Stomach (tissue), 19 donors: ENCODE measurements at places on chromosomes 12 and 14. TPM values are rescaled to one million over a fixed set of nuclear protein-coding genes. Genes with fewer than 3 reads are reported as not detected.

DNA sequence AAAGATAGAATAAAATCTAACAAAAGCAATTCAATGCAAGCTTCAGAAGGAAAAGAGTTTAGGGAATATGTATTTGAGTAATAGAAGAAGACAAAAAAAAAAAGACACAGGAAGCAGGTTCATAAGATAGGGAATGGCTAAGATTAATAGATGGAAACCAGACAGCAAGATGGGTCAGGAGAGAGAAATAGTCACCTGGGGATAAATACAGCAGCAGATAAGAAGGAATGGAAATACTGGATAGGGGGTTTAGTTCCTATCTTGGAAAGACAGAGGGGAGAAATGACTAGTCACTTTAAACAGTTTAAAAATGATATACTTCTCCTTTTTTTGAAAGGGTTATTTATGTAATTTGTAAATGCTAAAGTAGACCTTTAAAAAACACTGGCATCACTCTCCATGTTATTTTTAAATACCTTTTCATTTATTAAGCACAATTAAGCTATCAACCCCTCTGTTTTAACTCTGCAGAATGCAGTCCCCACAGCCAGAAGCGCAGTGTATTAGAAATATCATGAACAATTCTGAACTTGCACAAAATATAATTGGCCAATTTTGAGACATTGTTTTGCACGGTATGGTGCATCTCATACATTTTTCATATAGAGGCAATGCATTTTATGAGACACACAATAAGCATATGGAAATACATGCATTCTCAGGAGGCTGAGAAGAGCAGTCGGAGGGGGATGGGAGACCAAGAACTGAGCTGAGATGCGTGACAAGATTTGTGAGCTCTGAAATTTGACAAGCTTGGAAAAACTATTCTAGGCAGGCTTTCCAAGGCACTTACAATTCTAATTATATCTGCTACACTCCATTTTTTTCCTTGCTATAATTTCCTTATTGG lies 303.4 kb upstream of the PRICKLE1 start:
- H3K27ac ChIP-seq, result no peak overlapping the region
- H3K4me3 ChIP-seq, result no peak overlapping the region
- H3K27me3 ChIP-seq, result no peaks in the 10 kb centered on the region
- H3K36me3 ChIP-seq, result no peaks in the 10 kb centered on the region

GRCh38 chr12:57119294-57120085 lies 8.3 kb upstream of the STAT6 start:
- H3K27ac ChIP-seq, result no peak overlapping the region
- H3K27me3 ChIP-seq, result no peaks in the 10 kb centered on the region
- no peaks in the 10 kb centered on the region for H3K36me3 ChIP-seq
- H3K4me3 ChIP-seq, result no peak overlapping the region
- no peaks in the 10 kb centered on the region for H3K4me1 ChIP-seq

Gene FKBP3
- total RNA-seq, result 9.8 TPM

Gene DCAF5
- total RNA-seq, result 24.3 TPM

Gene SNX6
- 30.6 TPM for total RNA-seq

DNA sequence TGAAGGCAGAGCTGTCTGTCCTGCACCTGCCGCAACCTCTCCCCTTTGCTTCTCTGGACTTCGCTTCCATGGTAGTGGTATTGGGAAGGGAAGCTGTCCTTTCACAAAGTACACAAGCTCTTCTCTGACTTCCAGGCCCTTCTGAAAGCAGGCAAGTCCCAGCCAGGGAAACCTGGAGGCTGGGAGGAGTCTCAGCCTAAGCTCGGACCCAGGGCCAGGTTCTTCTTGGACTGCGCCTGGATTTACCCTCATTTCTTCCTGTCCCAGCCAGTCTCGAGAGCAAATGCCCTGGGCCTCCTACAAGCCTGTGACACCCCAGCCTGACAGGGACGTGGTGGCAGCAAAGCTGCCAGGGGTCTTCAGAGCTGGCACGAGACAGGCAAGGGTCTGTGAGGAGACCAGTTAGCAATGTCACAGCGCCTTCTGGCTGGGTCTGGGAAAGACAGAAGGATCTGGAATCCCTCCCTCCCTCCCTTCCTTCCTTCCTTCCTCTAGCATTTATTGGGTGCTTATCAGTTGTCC lies 22.4 kb downstream of the ISCA2 start:
- DNase-seq, result no peak
- no peaks in the 10 kb centered on the region for H3K27me3 ChIP-seq
- no peaks in the 10 kb centered on the region for H3K36me3 ChIP-seq
- no peak overlapping the region for H3K27ac ChIP-seq
